Calu3 (cell line): ENCODE measurements at places on chromosomes 7 and 10. TPM values are rescaled to one million over a fixed set of nuclear protein-coding genes. Genes with fewer than 3 reads are reported as not detected.

DNA sequence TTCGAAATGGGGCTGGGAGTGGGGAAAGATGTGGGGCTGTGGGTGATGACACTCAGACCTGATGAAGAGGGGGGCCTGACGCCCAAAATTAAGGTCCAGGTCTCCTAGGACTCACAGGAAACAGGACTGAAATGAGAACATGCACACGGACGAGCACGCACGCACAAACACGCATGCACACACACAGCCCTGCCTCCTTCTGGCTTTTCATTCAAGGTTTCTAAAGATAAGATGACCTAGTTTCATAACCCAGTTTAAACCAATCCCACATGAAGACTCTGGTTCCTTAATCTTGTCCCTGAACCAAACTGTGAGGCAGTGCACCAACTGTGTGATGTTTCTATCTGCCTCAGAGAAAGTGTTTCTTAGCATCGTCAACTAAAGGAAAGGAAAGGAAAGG is 162.0 kb downstream of the DGKI start:
- no peak for DNase-seq

GRCh38 chr7:24283897-24284698 is at the start of gene NPY:
Gene NPY (plus strand): TSS chr7:24284190. CDS start chr7:24285241, 1,051 bp downstream.
- DNase-seq = no peak

- DNase-seq = no peak
Observed at GRCh38 chr10:10128387-10128786, 889.3 kb upstream of the CELF2 start.

- no peak for DNase-seq
Observed at GRCh38 chr10:58158806-58159205, 108.9 kb downstream of the IPMK start.

GRCh38 chr10:97089209-97089870 is 96.4 kb downstream of the SLIT1 start:
- DNase-seq = no peak

The TRIM74 gene
- total RNA-seq = 0.33 TPM in 1 of 2 replicates, not detected in the other
